ENCODE measurements at places on chromosomes 7 and 10.

- DNase-seq, result no peak
Measured at GRCh38 chr10:50398381-50398780, 147.1 kb upstream of the ASAH2 start.

GRCh38 chr10:103695584-103696005, 159.8 kb downstream of the SH3PXD2A start:
- DNase-seq, result no peak

DNA sequence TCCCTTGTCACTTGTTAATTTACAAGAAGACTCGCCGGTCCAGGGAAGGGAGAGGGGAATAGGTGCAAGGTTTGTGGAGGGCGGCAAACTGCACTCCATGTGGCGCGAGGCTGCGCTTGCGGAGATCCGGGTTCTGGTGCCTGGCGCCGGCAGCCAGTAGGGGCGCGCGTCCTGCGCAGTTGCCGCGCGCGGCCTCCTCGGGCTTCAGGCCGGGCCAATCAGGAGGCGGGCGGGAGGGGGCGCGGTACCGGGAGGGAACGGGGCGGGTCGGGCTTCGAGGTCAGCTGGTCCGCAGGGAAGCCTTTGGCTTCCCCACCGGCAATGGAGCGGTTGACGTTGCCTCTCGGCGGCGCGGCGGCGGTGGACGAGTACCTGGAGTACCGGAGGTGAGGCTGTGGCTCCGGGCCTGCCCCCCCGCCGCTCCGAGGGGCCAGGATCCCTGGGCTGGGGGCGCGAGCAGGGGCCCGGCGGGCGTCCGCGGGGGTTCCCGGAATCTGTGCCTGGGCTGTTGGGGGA, at the start of gene FAM221A:
FAM221A (plus strand) TSS at position 302 of the 516 bp plus-strand sequence; CDS start at position 322, 20 bp downstream.
- no peak for DNase-seq

DNA sequence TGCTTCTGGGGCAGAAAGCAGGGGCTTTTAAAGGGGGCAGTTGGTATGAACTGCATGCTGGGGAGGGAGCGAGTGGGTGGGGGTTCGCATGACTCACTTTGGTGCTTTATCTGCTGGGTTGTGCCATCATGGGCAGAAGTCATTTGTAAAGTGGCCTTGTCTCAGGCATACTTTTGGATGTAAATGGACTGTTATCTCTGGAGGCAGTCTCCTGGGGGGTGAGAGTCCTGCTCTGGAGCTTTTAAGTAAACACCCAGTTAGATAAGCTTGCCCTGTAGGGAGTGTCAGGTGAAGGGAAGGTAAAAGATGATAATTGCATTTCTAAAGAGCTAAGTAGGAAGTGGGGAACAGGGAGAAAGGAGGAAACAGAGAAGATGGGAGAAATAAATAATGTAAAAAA, 1.6 kb upstream of the GSTO1 start:
- no peak for DNase-seq

- DNase-seq, result peak; percentile 28
Measured at GRCh38 chr7:134954197-134955082, 31.9 kb upstream of the AGBL3 start.

GRCh38 chr10:95401704-95402469, 111.1 kb upstream of the PDLIM1 start:
- no peak for DNase-seq

- DNase-seq, result no peak
Measured at GRCh38 chr7:10316488-10316887, 657.2 kb upstream of the PHF14 start.

- no peak for DNase-seq
Measured at GRCh38 chr10:105017691-105018090, 376.6 kb downstream of the SORCS3 start.

DNA sequence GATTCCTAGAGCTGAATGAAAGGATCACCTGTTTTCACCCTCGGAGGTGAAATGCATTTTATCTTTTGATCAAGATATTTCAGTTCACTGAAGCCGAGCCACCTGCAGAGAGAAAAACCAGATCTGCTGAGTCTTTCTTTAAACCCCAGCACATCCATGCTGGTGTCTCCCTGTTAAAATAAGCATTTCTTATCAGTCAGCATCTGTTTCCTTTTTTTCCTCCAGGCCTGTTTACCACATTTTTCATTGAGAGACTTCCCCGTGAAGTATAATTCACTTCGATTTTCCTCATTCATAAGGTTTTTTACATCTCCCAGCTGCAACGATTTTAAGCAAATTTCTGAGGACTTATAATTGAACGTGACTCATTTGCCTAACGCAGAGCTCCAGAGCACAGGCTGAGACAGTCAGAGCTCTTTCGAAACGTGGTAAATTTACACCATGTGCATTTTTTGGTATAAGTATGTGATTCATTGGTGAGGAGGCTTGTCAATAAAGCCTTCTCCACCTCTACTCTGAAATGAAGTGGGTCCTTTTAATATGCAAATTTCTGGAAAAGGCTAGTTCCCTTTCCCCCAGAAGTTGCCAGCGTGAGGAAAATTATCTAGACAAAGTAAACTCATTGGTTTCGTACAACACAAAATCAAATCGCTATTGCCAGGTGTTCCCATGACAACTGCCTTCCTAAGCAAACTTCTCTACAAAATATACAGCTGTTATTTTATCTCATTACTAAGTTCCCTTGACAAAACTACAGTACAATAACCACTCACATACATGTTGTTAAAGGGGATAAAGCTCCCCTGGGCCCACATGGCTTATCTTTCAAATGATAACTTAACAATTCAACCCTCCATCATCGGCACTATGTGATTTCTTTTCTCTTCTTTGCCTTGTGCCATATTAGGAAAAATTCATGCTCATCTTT, 374.8 kb upstream of the AKR1E2 start:
- DNase-seq, result peak; percentile 92

- no peak for DNase-seq
Measured at GRCh38 chr7:136637813-136638212, 230.6 kb upstream of the CHRM2 start.

DNA sequence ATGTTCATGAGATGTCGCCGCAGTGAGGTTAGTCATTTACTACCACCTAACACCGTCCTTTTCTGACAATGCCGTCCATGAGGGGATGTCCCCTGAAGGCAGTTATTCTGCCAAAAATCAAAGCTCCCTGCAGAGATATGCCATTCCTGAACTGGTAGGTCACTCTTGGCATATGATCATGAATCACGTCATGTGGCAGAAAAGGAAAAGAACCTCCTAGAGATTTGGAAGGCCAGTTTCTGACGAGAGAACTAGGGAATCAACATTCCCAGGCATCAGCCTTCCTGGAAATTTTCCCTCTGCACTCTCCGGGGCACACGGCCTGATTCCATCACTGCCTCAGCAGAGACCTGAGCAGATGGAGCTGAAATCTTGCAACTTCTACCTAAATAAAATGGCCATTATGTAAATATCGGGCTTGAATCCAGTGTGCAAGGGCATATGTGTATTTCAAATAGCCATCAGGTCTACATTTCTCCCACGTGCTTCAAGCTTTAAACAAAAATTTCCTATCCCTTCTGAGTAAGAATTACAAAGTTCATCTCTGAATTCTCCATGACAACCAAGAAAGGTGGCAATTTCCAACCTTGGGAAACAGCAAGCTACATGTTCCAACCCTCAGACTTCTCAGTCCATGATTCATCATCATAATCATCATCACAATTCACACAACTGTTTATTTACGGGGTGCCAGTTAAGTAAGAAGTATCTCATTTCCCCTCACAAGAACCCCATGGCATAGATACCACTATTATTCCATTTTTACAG, 46.5 kb downstream of the AMPH start:
- DNase-seq, result no peak

- DNase-seq, result peak; percentile 58
Measured at GRCh38 chr7:44307301-44307900, 18.0 kb downstream of the CAMK2B start.

GRCh38 chr10:69073026-69073425, 14.9 kb upstream of the SRGN start:
- peak; percentile 66 for DNase-seq

GRCh38 chr7:151992375-151992774, 33.1 kb upstream of the GALNT11 start:
- peak; percentile 75 for DNase-seq

GRCh38 chr7:37945336-37945735, 24.9 kb downstream of the EPDR1 start:
- DNase-seq, result no peak

DNA sequence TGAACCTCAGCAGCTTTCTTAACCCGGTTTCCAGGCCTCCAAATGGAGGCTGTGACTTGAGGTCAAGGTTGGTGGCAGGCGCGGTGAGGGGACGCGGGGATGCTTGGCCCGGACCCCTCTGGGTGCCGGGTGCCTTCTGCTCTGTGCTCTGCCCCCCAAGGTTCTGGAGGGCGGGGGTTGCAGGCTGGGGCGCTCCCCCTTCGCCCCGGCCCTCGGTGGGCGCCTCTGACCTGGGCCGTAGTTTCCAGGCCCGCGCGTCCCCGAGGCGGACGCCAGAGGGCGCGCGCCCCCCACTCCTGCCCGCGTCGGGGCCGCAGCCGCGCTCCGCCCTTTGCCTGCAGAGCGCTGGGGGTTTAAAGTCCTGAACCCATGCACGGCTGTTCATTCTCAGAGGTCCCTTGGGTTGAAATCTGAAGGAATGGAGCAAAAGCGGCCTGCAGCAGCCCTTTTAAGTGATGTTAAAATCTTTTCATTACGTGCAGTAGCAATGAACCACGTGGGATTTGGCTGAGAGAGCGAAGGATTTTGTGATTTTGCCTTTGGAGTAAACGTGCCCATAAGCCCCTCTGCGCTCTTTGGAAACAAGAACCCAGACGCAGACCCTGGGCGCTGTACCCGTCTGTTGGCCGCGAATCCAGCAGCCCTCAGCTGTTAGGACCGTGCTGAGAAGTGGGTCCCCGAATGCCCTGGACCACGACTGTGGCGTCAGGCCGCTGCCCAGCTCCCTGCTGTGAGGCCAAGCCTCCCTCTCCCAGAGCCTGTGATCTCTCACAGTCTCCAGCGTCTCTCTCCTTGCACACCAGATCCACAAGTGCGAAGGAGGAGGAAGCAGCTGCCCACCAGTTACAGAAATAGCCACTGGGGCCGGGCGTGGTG, 135.0 kb downstream of the ACTR3B start:
- peak; percentile 49 for DNase-seq

GRCh38 chr10:106772957-106773356, 391.5 kb downstream of the SORCS1 start:
- DNase-seq, result no peak

- no peak for DNase-seq
Measured at GRCh38 chr10:48404646-48405045, 98.2 kb downstream of the MAPK8 start.

All from KBM-7 (cell line).